IMR-90 (cell line): ENCODE measurements at places on chromosomes 12 and 14. TPM values are rescaled to one million over a fixed set of nuclear protein-coding genes. Genes with fewer than 3 reads are reported as not detected.

The TDRD9 gene
- under 0.01 and 0.18 TPM in 2 replicates for total RNA-seq

The SERPINA9 gene
- under 0.01 and 0.18 TPM in 2 replicates for total RNA-seq

The TUBA1B gene
- total RNA-seq, result 4,476 and 5,195 TPM in 2 replicates

The LHX5 gene
- total RNA-seq, result not detected in 2 replicates

The PLA2G1B gene
- not detected in 2 replicates for total RNA-seq

The HOTAIR gene
- not detected in 2 replicates for total RNA-seq
